ENCODE measurements at places on chromosomes 1 and 21. TPM values are rescaled to one million over a fixed set of nuclear protein-coding genes. Genes with fewer than 3 reads are reported as not detected.

DNA sequence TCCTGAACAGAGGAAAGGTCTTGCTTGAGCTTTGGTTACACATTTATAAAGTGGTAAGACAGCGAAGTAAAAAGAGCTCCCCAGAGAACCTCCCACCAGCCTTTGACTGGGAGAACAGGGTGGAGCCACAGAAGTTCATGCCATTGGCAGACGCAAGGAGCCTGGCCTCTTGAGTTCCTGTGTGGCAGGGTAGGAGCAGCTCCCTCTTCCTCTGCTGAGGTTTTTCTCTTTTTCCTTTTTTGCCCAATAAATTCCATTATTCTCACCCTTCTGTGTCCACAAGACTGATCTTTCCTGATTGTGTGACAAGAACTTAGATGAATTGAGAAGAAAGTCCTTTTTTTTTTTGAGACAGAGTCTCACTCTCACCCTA is 4.3 kb downstream of the THEM4 start:
- H3K4me1 ChIP-seq, result peaks cover 6% of the 10 kb centered on the region
- no peaks in the 10 kb centered on the region for H3K36me3 ChIP-seq
- H3K27me3 ChIP-seq, result no peaks in the 10 kb centered on the region
- H3K4me3 ChIP-seq, result no peak overlapping the region
- H3K27ac ChIP-seq, result peak overlapping the region; percentile 45
- no peak for DNase-seq

GRCh38 chr1:84693005-84693404 is 2.7 kb upstream of the SSX2IP start:
- H3K27ac ChIP-seq, result peak overlapping the region; percentile 67
- DNase-seq, result no peak
- H3K36me3 ChIP-seq, result no peaks in the 10 kb centered on the region
- H3K27me3 ChIP-seq, result no peaks in the 10 kb centered on the region
- peaks cover 5% of the 10 kb centered on the region for H3K4me1 ChIP-seq

DNA sequence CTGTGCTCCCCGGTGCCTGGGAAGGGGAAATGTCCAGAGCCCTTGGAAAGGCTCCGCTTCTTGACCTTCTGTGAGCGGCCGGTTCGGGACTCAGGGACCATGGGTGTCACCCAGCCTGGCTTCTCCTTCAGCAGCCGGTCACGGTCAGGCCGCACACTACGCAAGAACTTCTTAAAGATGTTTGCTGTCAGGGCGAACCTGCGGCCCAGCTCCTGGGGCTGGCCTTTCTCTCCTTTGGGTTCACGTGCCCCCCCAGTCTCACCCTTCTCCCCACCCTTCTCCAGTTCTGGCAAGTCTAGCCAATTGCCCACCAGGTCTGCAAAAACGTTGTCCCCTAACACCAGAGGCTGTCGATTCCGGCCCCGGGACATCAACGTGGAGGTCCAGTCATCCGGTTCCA is 12.1 kb downstream of the INKA2 start:
- no peak overlapping the region for H3K4me3 ChIP-seq
- no peak overlapping the region for H3K27ac ChIP-seq
- peaks cover 4% of the 10 kb centered on the region for H3K4me1 ChIP-seq
- DNase-seq, result no peak
- no peaks in the 10 kb centered on the region for H3K36me3 ChIP-seq

DNA sequence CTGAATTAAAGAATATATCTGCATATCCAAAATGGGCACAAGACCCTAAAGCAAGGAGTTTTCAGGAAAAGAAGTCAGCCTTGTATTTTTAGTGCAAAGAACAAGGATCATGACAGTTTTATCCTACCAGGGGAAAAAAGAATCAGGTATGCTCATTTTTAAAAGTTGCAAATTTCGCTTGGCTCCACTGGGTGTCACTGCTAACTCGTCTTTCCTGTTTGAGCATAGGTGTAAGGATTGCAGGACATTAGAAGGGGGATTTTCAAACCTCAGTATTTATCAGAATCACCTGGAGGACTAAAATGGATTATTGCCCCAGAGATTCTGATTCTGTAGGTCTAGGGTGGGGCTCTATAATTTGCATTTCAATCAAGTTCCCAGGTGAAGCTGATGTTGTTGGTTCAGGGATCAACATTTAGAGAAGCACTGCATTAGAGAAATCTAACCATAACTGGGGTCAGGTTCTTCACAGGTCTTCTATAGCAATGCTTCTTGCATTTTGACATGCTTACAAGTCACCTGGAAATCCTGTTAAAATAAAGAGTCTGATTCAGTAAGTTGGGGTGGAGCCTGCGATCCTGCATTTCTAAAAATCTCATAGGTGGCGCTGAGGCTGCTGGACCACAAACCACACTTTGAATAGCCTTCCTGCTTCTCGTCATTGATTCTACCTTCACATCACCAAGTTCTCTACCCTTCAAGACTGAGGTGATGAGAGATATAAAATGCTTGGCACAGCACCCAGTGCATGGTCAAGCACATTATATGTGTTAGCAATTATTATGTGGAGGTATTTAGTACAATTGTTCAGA is 39.6 kb downstream of the NUF2 start:
- DNase-seq, result peak; percentile 72
- no peaks in the 10 kb centered on the region for H3K36me3 ChIP-seq
- H3K27me3 ChIP-seq, result no peaks in the 10 kb centered on the region
- H3K27ac ChIP-seq, result no peak overlapping the region

The CLIC6 gene
- total RNA-seq, result 10.1 TPM

DNA sequence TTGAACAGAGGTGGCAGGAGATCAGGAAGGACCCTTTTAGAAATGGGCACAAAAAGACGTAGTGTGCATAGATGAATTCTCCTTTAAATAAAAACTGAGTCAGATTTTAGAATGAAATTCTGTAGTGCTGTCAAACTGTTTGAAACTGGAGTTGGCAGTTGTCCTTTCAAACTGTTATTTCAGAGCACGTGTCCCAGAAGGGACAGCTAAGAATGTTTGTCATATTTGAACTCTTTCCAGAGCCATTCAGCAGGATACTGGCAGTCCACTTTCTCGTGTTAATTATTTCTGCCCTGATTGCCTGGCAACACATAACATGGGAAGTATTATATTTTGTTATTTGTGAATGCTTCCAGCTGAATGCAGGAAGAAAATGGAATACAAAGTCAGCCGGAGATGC is 212.3 kb upstream of the DPYD start:
- H3K27ac ChIP-seq, result no peak overlapping the region
- no peak overlapping the region for H3K4me3 ChIP-seq
- no peaks in the 10 kb centered on the region for H3K36me3 ChIP-seq

The PGBD5 gene
- total RNA-seq, result 3.7 TPM

DNA sequence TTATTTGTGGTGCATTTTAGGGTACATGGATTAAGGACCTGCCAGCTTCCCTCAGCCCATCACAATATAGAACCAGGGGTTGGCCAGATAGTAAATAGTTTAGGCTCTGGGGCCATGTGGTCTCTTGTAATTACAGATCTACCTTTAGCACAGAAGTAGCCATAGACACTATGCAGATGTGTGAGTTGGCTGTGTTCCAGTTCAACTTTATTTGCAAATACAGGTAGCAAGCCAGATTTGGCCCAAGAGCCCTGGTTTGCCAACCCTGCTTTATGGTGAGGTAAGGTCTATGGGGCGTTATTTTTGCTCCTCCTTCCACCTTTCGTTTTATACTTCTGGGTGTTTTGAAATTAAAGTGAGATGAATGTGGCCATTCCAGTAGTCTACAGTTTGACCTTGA is 48.7 kb downstream of the MRPS6 start:
- no peaks in the 10 kb centered on the region for H3K27me3 ChIP-seq
- H3K4me1 ChIP-seq, result no peaks in the 10 kb centered on the region
- DNase-seq, result no peak
- H3K36me3 ChIP-seq, result peaks cover 2% of the 10 kb centered on the region
- no peak overlapping the region for H3K27ac ChIP-seq
- no peak overlapping the region for H3K4me3 ChIP-seq

The OR2G2 gene
- not detected for total RNA-seq

GRCh38 chr21:39314143-39315027 is 953 bp upstream of the BRWD1 start:
- peak overlapping the region; percentile 68 for H3K4me3 ChIP-seq
- DNase-seq, result peak; percentile 85
- H3K27ac ChIP-seq, result peak overlapping the region; percentile 98
- H3K36me3 ChIP-seq, result no peaks in the 10 kb centered on the region
- H3K4me1 ChIP-seq, result peaks cover 9% of the 10 kb centered on the region

DNA sequence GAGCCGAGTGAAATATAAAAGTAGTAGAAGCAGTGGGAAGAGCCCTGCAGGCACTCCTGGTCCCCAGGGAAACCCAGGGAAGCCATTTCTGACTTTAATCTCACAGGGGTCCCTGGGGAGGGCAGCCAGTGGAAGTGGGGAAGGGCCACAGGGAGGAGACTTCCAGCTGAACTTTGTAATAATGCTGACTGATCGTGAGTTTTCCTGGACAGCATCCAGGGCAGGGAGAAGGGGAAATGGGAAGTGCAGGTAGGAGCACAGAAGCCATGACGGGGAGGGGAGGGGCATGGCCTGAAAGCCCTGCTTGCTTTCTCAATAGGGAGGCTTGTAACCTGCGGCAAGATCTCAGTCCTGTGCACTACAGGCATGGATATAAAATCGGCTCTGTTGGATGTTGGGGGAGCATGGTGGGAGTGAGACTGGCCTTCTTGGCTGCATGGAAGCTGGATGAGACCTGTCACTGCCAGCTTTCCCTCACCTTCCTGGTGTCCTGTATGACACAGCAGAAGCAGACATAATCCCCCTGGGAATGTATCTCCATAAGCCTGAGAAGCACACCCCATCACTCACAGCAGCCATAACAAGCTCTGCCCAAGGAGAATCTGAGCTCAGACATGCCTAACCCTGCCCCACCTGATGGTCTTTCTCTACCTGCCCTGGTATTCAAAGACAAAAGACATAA is 15.1 kb upstream of the MX1 start:
- no peaks in the 10 kb centered on the region for H3K4me1 ChIP-seq
- H3K4me3 ChIP-seq, result no peak overlapping the region
- no peak overlapping the region for H3K27ac ChIP-seq
- no peaks in the 10 kb centered on the region for H3K27me3 ChIP-seq
- peaks cover 2% of the 10 kb centered on the region for H3K36me3 ChIP-seq
- no peak for DNase-seq

- no peaks in the 10 kb centered on the region for H3K36me3 ChIP-seq
- no peaks in the 10 kb centered on the region for H3K4me1 ChIP-seq
- no peaks in the 10 kb centered on the region for H3K27me3 ChIP-seq
Observed at GRCh38 chr21:45086337-45086958, 12.1 kb downstream of the ADARB1 start.

The SERTAD4 gene
- 9.2 TPM for total RNA-seq

DNA sequence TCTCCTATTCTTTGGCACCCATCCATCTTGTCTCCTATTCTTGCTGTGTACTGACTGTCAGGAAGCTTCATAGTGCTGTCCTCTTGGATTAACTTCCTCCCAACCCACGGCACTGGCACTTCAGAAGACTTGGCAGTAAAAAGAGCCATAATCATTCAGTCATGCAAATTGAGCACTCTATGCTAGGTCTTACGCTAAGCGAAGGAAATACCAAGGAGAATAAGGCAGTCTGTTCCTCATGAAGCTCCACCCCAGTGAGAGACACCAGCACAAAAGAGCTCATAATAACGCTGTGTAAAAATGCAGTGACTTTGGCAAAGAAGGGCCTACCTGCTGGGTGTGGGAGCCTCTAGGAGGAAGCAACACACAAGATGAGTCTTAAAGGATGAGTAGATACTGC is 67.1 kb downstream of the GFI1 start:
- no peak for DNase-seq
- no peak overlapping the region for H3K27ac ChIP-seq
- H3K4me3 ChIP-seq, result no peak overlapping the region
- H3K4me1 ChIP-seq, result no peaks in the 10 kb centered on the region
- H3K36me3 ChIP-seq, result no peaks in the 10 kb centered on the region
- no peaks in the 10 kb centered on the region for H3K27me3 ChIP-seq

DNA sequence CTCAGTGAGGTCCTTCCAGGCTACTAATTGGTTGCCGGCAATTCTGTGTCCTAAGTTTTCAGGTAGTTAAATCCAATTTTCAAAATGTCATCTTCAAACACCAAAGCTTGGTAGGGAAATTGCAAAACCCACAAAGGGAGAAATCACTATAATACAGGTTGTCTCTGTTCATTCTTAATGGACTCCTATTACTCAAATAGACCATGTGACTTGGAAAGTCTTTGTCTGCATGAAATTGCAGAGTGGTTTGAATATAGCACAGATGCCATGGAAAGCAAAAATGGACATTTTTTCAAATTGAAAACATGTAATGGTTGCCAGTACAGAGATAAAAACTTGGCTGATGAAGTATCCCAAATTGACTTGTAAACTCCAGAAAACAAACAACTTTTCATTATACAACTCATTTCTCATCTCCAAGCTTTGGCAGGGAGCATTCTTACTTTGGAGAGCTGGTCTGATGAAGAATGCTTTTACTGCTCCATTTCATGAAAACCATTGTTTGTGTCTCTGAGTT is 169.5 kb upstream of the PKN2 start:
- no peaks in the 10 kb centered on the region for H3K27me3 ChIP-seq
- no peak overlapping the region for H3K4me3 ChIP-seq
- H3K4me1 ChIP-seq, result no peaks in the 10 kb centered on the region
- H3K36me3 ChIP-seq, result no peaks in the 10 kb centered on the region
- H3K27ac ChIP-seq, result no peak overlapping the region

- H3K4me1 ChIP-seq, result no peaks in the 10 kb centered on the region
- no peaks in the 10 kb centered on the region for H3K27me3 ChIP-seq
- no peaks in the 10 kb centered on the region for H3K36me3 ChIP-seq
- no peak for DNase-seq
- no peak overlapping the region for H3K27ac ChIP-seq
Observed at GRCh38 chr21:25396135-25396711, 211.1 kb downstream of the MRPL39 start.

DNA sequence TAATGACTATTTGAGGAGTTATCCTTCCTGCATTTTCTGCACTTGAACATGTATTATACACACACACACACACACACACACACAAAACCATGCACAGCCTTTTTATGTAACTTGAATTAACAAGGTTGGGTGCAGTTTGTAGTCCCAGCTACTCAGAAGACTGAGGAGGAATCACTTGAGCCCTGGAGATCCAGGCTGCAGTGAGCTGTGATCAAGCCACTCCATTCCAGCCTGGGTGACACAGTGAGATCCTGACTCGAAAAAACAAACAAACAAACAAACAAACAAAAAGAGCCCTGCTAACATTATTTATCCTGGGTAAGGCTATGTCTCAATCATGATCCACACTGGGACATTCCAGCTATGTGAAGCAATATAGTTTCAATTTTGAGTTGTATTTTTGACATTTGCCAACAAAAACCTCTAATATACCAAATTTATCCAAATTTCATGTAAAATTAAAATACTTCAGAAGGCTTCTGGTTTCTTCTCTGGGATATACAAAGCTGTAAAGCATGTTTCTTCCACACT is 156.8 kb downstream of the NTPCR start:
- H3K27me3 ChIP-seq, result no peaks in the 10 kb centered on the region
- H3K4me3 ChIP-seq, result no peak overlapping the region
- no peak for DNase-seq
- H3K36me3 ChIP-seq, result no peaks in the 10 kb centered on the region
- no peaks in the 10 kb centered on the region for H3K4me1 ChIP-seq

GRCh38 chr1:234771642-234772344 is 161.8 kb upstream of the IRF2BP2 start:
- peak; percentile 34 for DNase-seq
- no peaks in the 10 kb centered on the region for H3K27me3 ChIP-seq
- H3K4me1 ChIP-seq, result no peaks in the 10 kb centered on the region
- peak overlapping the region; percentile 22 for H3K27ac ChIP-seq
- H3K36me3 ChIP-seq, result no peaks in the 10 kb centered on the region
- no peak overlapping the region for H3K4me3 ChIP-seq
